ENCODE measurements at places on chromosomes 1 and 21. TPM values are rescaled to one million over a fixed set of nuclear protein-coding genes. Genes with fewer than 3 reads are reported as not detected.

The HP1BP3 gene
- 229 TPM for total RNA-seq

The RASAL2 gene
- 32.4 TPM for total RNA-seq

The MPL gene
- 0.73 TPM for total RNA-seq

DNA sequence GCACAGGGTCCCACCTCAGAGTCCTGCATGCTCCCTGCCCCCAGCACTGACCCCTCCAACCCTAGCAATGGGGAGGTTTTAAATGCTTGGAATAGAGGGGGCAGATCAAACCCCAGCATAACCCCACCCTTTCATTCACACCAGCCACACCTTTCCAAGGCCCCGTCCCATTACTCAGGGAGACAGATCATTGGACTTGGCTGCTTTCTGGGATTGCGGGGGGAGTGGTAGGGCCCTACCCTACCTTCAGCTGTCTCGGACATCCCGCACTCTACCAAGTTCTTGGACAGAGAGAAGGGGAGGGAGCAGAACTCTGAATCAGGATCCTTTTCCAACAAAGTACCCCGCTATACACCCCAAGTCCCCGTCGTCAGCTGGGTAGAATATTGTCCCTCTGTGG lies 983 bp downstream of the PADI2 start:
- no peak for DNase-seq

DNA sequence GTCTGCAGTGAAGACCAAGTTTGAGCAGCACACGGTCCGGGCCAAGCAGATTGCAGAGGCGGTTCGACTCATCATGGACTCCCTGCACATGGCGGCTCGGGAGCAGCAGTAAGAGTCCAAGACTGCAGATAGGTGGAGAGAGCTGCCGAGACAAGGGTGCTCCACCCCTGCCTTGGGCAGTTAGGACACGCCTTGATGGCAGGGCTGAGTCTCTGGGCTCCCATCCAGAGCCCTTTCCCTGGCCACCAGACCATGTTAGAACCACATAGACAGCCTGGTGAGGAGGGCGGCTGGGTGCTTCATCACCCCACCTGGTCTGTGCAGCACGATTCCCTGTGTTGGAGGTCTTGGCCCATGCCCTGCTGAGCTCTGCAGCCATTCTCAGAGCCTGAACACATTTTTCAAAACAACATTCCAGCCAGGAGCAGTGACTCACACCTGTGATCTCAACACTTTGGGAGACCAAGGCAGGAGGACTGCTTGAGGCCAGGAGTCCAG lies 17.3 kb upstream of the MIIP start:
- no peak for DNase-seq

DNA sequence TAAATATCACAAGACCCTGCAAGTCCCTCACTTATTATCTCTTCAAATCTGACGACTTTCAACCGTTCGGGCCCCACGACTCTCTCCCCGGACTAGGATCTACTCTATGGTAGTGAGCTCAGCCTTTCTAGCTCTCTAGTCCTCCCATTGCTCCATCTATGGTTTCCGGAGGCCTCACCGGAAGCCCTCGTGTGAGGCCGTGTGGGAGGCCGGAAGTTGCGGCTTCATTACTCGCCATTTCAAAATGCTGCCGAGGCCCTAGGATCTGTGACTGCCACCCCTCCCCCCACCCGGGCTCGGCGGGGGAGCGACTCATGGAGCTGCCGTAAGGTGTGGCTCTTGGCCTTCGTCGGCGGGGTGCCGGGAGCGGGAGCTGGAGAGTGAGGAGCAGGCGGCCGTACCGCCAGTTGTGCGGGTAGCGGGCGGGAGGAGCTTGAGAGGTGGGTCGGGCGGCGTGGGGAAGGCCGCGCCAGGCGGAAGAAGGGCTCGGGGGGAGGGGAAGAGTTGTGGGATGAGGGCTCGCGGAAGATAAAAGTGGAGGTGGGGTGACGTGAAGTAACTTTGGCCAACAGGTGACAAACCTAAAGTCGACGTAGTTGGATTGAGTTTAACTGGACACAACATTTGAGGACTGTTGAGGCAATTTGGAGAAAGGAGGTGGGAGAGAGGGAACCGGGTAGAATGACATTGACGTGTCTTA lies at the start of gene MDM4:
Gene MDM4, plus strand, starts transcription at position 227 of the 700 bp plus-strand sequence. CDS start 9,113 bp downstream, outside the sequence.
- DNase-seq: peak; percentile 95

The OVAAL gene
- not detected for total RNA-seq

DNA sequence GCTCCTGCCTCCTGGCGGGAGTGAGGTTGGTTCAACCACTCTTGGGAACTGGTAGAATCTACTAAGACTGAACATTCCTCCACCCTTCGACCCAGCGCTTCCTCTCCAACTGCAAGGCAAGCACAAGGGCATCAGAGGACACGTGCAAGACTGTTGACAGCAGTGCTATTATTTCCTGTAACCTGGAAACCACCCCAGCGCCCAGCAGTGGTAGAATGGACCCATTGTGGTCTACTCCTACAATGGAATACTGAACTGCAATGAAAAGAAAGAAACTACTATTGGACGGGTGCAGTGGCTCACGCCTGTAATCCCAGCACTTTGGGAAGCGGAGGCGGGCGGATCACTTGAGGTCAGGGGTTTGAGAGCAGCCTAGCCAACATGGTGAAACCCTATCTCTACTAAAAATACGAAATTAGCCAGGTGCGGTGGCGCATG lies 33.0 kb upstream of the TARDBP start:
- peak; percentile 74 for DNase-seq

The YOD1 gene
- 22.4 TPM for total RNA-seq

DNA sequence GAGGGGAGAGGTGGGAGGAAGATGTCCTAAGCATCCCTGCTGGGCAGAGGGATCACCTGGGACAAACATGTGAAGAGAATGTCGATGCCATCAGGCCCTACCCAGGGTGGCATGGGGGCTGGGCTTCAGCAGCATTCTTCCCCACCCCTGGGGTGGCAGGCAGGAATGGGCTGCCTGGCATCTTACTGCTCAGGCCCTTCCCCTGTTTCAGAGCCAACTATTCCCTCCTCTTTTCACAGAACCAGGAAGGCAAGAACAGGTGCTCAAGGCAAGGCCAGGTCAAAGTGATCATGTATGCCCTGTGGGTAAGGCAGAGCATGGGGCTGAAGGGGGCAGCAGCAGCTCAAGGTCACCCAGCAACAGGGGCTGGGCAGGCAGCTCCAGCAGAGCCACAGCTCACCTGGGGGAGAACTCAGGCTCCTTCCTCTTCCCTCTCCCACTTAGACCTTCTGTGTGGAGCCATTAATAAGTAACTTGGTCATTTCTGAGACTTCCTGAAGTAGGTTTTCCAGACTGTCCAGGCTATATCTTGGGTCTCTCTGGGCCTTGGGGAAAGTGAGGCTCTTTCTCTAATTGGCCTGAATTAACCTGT lies 56.4 kb downstream of the ELK4 start:
- DNase-seq: peak; percentile 59

DNA sequence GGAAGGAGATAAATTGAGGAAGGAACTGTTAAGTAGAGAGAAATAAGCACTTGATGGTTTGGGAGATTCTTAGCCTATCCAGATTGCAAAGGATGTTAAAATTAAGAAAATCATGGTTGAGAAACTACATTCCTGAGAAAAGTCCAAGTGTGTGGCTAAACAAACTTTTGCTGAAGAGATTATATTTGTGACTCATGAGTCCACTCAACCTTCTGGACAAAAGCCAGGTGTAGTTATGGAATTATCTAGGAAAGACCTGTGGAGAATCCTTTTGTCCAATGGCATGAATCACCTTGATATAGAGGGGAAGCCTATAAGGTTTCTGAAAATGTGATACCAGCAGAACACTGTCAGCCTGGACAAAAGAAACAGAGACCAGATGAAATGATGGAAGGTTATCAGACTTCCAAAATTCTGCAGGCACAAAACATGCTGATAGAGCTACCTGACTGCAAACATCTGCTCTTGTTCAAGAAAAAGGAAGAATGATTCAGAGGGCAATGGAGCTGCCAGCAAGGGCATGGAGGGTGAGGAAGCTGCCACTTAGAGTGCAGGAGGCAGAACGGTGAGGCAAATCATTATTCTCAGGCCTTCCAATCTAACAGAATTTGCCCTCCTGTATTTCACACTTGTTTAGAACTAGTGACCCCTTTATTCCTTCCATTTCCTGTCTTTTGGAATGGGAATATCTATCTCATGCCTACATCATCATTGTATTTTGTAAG lies 300.6 kb upstream of the PRMT6 start:
- peak; percentile 19 for DNase-seq

The GCSAML gene
- total RNA-seq: not detected

The TNFRSF9 gene
- total RNA-seq: 0.42 TPM

GRCh38 chr1:203776636-203777035 lies 11.7 kb downstream of the LAX1 start:
- DNase-seq: peak; percentile 12

The KCNH1 gene
- not detected for total RNA-seq

DNA sequence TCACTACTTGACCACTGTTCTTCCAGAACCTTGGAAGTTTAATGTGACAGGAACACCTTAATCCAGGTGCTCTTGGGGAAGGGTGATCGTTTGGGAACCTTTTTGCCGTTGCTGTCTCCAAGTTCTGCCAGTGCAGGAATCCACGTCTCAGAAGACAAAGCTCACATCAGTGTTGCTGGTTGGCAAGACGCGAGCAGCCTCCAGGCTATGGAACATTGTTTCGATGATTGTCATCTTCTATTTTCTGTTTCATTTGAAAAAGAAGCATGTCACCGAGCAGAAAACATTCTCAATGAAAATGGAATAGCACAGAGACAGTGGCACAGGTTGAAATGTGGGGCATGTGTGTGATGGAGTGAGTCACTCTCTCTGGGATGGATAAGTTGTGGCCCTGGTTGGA lies 11.7 kb downstream of the STUM start:
- no peak for DNase-seq

GRCh38 chr1:159924025-159924790 lies 1.1 kb downstream of the TAGLN2 start:
- DNase-seq: peak; percentile 95

GRCh38 chr1:187122566-187122965 lies 293.8 kb downstream of the PLA2G4A start:
- no peak for DNase-seq

- DNase-seq: peak; percentile 87
Observed at GRCh38 chr1:12208764-12209494, 20.9 kb upstream of the VPS13D start.

- no peak for DNase-seq
Observed at GRCh38 chr1:163472651-163473248, 151.0 kb downstream of the NUF2 start.

- peak; percentile 71 for DNase-seq
Observed at GRCh38 chr1:226001963-226002666, 3.0 kb upstream of the SDE2 start.

The ATF3 gene
- total RNA-seq: 11.1 TPM

- DNase-seq: peak; percentile 81
Observed at GRCh38 chr1:192913683-192914082, 104.8 kb downstream of the RGS2 start.

DNA sequence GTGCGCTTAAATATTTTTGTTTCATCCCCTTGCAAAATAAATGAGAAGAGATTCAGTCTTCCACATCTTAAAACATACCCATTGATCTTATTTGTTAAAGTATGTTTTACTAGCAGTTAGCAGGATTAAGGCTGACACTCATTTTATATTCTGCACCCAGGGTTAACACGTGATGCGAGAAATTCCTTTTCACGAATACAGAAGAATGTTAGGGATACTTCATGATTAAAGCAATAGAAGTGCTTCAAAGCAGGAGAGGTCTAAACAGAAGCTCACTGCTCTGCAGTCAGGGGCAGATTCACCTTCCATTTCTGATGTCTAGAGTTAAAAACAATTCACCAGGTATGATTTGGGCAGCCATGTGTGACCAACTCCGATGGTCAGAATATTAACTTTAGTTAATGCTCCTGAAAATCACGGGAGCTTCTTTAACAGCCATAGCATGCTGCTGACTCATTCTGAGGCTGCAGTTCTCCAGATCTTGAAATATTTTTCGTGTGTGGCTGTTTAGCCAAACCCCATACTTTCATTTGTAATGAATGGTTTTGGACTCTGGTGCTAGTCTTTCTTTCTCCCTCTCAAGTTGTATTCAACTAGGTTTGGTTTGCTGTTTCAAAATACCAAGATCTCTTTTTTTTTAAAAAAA lies 19.7 kb downstream of the BCAR3 start:
- DNase-seq: peak; percentile 12

The FAM177B gene
- total RNA-seq: not detected

The SLFNL1 gene
- total RNA-seq: 0.52 TPM

GRCh38 chr21:44049182-44049581 lies 37.1 kb downstream of the TRAPPC10 start:
- DNase-seq: no peak

- no peak for DNase-seq
Observed at GRCh38 chr1:25832336-25833037, 12.7 kb downstream of the MTFR1L start.

The MPZ gene
- 0.37 TPM for total RNA-seq

The DISP3 gene
- total RNA-seq: 0.86 TPM

DNA sequence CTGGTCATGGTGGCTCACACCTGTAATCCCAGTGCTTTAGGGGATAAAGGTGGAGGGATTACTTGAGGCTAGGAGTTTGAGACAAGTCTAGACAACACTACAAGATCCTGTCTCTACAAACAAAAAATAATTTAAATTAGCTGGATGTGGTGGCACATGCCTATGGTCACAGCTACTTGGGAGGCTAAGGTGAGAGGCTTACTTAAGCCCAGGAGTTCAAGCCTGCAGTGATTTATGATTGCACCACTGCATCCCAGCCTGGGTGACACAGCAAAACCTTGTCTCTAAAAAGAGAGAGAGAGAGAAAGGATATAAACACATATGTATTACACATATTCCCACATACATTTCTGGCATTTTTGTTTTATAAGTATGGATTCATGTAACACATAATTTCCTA lies 325.2 kb downstream of the DUSP10 start:
- DNase-seq: no peak

GRCh38 chr1:61285371-61285885 lies 203.1 kb downstream of the NFIA start:
- DNase-seq: no peak

The KLF17 gene
- total RNA-seq: not detected

DNA sequence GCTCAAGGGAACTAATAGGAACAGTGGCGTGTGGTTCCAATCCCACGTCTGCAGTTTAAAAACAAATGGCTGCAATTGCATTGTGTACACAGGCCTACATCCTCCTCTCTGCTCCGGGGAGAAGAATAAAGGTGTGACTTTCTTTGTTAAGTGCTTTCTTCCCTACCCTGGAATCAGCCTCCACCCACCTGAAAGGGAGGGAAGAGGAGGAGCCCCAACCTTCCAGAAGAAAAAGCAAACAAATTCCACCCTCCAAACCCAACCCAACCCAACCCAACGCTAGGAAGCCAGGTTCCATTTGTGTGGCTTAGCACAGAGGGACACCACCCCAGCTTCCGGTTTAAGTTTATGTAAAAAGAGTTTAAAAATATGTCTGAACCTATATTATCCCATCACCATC lies 11.8 kb upstream of the BACE2 start:
- DNase-seq: no peak

- no peak for DNase-seq
Observed at GRCh38 chr1:117565076-117565556, 40.7 kb upstream of the TENT5C start.

The OLFML2B gene
- not detected for total RNA-seq
